Hematopoietic multipotent progenitor cell treated with erythropoietin and hydrocortisone succinate and interleukin-3 and kit ligand, for 15 days (in vitro differentiated cells): ENCODE measurements at places on chromosomes 1 and 21.

GRCh38 chr1:213953806-213954205, 34.0 kb upstream of the PROX1 start:
- no peak for DNase-seq

GRCh38 chr1:170351366-170351946, 180.5 kb upstream of the GORAB start:
- DNase-seq: no peak

DNA sequence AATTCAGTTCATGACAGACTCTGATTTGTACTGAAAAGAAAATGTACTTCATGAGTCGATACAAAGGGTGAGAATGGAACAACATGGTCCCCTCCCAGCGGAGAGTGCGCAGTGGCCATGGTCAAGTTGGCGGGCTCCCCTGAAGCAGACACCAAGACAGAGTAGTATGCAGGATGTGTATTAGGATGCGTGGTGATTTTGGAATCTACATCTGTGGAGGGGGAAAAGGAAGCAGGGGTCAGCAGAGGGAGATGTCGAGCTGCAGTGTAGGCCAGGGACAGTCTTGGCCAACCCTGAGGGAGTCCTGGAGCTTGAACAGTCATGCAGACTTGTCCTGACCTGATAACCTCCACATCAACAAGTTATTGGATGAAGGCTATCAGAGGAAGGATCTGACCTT, 481.0 kb downstream of the OMA1 start:
- DNase-seq: no peak

DNA sequence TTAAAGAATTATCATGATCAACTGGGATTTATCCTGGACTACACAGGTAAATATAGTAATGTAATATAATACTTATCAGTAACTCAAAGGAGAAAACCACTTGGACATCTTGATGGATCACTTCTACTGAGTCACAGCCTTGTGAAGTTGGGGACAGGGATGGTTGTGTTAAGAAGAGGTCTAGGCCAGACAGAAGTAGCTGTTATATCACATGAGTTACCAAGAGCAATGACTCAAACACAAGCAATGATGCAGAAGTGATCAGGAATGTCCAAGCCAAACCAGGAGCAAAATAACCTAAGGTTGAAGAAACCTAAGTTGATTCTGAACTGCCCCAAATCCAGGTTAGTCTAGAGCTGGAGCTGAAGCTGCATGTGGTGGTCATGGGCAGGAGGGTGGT, 424.5 kb upstream of the DAB1 start:
- no peak for DNase-seq

- DNase-seq: no peak
Measured at GRCh38 chr1:54379555-54380289, 26.5 kb downstream of the SSBP3 start.

DNA sequence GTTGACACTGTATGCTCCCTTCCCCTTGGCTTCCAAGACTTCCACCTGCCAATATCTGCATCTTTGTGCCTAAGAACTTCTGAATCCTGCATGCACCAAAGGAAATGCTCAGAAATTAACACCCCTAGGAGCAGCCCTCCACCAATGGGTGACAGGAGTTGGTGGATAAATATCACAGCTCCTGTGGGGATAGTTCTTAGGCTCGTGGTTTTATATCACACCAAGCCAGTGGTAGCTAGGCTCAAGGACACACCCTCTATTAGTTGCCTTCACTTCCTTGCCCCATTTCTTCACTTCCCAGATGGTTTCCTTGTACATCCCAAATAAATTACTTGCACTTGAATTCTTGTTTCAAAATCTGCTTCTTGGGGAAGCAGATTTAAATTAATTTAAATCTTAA, 16.9 kb upstream of the CDC14A start:
- no peak for DNase-seq

- DNase-seq: no peak
Measured at GRCh38 chr1:172629638-172630037, 29.3 kb upstream of the FASLG start.
